ENCODE measurements at places on chromosomes 16 and 17. TPM values are rescaled to one million over a fixed set of nuclear protein-coding genes. Genes with fewer than 3 reads are reported as not detected.

DNA sequence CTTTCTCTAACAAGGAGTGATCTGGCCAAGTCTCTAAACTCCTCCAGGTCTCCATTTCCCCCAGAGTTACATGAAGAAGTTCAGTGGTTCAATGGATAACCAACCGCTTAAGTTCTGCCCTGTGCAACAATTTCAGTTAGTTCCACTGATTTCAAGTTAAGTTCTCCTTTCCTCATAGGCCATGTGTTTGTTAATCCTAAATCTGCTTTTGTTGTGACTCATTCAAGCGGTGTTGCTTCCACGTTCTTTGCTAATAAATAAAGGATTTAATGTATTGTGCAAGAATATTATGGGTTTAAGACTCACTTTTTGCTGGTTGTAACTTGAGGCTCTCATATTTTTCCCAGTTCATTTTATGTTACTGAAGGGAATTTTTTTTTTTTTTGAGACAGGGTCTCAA is 36.3 kb downstream of the GNA13 start:
- DNase-seq: no peak

DNA sequence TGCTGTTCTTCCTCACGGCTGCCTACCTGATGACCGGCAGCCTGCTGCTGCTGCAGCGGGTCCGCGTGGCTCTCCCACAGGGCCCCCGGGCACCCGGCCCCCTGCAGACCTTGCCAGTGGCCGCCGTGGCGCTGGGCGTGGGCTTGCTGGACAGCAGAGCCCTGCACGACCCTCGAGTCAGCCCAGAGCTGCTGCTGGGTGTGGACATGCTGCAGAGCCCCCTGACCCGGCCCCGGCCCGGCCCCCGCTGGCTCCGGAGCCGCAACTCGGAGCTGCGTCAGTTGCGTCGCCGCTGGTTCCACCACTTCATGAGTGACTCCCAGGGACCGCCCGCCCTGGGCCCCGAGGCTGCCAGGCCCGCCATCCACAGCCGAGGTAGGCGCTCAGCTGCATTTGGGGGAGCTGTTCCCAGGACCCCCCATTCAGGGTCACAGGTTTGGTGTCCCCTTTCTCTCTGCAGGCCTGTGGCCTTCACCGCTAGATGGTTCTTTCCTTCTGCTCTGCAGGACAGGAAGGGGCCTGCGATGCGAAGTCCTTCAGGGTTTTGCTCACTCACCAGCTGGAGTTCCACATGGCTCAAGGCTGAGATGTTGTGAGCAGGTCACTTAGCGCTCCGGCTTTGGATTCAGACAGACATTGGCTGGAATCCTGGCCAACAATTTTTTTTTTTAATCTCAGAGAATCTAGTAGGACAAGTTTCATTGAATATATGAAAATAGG is 10.7 kb downstream of the WSCD1 start:
- no peak for DNase-seq

DNA sequence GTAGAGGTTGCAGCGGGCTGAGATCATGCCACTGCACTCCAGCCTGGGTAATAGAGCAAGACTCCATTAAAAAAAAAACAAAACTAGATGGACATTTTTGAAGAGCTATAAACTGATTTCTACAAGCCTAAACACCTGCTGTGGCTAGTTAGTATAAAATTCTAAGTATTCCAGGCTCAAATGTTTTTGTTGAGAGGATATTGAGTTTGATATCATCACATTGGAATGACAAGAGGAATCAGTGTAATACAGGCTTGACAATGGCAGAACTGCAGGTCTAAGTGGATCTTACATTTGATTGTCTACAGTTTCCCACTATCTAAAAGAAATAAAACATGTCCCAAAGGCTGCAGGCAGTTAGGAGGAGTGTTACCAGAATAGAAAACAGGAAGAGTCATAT is 23.9 kb upstream of the DLX3 start:
- DNase-seq: no peak

DNA sequence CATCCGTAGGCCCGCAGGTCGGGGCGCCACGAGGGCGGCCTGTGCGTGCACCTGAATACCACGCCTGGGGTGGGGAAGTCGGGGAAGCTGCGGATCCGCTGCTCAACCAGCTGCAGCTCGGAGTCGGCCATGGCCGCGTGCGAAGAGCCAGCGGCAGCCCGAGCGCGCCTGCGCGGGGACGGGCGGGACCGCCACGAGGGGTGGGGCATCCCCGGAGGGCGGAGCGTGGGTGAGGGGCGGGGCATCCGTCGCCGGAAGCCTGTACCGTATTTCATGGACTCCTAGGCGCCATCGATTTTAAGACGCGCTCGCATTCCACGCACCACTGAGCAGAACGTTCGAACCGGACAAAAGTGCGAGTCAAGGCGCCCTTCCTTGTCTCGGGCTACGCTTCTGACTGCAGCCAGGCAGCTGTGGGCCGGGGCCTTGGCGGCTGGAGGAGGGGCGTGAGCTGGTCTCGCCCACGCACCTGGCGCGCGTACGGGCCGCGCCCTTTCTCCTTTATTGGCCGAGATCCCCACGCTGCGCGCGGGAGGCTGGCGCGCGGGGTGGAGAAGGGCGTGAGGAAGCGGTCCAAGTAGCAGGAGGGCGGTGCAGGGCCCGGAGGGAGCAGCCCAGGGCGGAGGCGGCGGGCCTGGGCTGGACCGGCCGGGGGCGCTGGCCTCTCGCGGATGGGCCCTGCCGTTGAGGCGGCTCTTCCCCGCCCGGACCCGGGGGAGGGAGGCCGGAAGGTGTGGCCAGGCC is at the start of gene APRT:
TSS of gene APRT (minus strand) at position 160 of the 744 bp plus-strand sequence. CDS start at position 131, 29 bp downstream.
- peak; percentile 78 for DNase-seq

The RPH3AL gene
- 20.0 TPM for polyA plus RNA-seq

The PRSS36 gene
- polyA plus RNA-seq: 0.75 TPM
